Neural progenitor cell (in vitro differentiated cells): ENCODE measurements at places on chromosomes 2 and 18. TPM values are rescaled to one million over a fixed set of nuclear protein-coding genes. Genes with fewer than 3 reads are reported as not detected.

- DNase-seq: no peak
Measured at GRCh38 chr2:172207911-172208310, 105.2 kb upstream of the DLX2 start.

DNA sequence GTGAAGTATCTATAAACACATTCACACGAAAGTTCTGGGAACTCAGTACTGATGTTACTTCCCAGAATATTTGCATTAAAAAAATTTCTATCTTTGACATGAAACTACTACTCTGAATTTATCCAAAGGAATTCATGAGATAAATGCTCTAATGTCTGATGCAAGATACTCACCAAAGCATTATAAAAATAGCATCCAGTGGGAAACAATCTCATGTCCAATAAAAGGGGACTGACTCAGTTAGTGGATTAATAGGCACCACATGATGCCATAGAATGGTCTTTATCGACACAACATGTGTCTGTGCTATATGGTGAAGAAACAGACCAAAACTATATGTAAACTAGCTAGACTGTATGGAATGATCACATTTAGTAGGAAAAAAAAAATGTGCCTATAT, 33.9 kb downstream of the LAMA3 start:
- no peak for DNase-seq

DNA sequence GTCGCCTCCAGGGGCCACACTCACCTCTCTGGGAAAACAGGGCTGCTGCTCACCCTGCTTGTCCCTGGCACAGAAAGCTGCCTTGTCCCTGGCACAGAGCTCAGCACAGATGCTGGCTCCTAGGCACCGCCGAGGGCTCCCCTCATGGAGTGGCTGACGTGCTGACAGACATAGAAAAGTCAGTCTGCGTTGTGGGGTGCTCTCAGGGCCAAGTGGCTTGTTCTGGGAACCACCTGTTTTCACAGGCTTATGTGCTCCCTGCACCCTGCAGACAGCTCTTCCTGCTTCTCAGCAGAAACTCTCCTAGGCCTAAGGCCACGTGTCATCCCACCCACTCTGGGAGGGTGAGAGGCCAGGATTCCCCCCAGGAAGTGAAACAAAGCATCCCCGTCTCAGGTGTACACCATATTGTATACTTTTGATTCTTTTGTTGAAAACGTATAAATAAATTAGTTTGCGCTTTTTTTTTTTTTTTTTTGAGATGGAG, 84.7 kb upstream of the TMEM200C start:
- no peak for DNase-seq

DNA sequence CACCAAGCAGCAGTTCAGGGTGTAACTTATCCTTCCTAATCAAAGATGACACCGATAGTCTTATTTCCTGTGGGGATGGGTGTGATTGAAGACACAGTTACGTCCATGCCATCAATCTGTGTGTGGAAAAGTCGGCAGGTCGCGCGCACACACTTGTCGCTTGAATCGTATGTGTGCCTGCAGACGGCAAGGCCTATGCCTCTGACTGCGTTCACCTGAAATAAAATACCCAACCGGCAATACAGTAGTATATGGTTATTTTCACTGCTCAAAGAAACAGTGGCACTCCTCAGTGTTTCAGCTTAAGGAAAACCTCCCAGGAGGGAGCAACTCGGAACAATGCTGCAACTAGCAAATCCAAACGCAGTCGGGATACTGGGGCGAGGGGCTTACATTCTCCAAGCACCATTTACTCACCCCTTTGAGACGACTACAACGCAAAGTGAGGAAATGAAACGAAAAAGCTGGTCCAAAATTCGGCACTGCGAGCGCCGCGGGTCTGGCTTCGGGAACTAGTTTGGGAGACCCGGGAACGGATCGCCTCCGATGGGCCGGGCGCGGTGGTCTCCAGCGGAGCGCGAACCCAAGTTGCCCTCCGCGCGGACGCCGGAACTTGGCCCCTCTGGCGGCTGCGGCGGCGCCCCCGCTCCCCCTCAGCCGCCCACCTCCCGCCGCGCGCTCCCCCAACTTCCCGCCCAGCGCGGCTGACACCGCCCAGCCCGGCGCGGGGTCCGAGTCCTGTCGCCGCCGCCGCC, 675 bp downstream of the PRKD3 start:
- no peak for DNase-seq

GRCh38 chr2:120892967-120893667, 157.4 kb downstream of the GLI2 start:
- DNase-seq: peak; percentile 90

DNA sequence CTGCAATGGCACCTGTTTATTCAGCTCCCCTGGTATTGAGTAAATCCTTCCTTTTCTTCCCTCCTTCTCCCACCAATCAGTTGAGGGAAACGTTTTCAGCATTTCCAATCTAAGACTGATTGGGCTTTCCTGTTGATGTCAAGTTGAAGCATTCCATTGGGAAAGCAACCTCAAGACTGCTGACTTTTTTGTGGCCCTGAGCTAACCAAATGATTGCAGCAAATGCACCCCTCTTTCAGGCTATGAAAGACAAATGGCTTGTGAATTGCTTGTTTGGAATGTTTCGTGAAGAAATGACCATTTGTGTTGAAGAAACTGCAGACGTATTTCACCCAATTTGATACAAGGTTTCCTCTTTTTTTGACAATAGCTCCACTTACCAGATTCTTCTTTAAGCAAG, 303.5 kb downstream of the EPHA4 start:
- no peak for DNase-seq

NEB gene
- total RNA-seq: 0.49 and 0.53 TPM in 2 replicates

PAIP2B gene
- total RNA-seq: 12.5 and 17.1 TPM in 2 replicates

RAB12 gene
- total RNA-seq: 24.6 and 41.4 TPM in 2 replicates
